ENCODE measurements at places on chromosomes 1 and 21. TPM values are rescaled to one million over a fixed set of nuclear protein-coding genes. Genes with fewer than 3 reads are reported as not detected.
A peak's percentile ranks its signal among the peaks of the same experiment; 100 is the strongest.

FCGR3A gene
- 70.1 TPM for total RNA-seq

DNA sequence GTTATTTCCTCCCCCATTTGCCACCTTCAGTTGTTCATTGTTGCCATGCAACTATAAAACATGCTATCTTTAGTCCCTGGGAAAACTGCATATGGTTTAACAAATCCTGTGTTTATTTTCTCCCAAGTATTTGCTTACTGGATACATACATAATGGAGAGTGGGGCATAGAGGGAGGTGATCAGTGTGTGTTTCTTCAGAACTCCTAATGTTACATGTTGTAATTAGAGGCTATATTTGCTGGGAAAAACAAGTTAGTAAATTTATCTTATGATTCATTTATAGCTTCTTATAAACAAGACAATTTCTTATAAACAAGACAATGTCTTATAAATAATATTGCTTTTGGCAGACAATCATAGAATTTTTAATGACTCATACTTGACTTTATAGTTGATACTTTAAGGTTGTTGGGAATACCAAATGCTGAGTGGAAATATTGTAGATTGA, 7.3 kb upstream of the GIPC2 start:
- no peak for DNase-seq

CCDC24 gene
- total RNA-seq, result 4.2 TPM

GRCh38 chr1:205325334-205325884, 3.9 kb upstream of the NUAK2 start:
- peak; percentile 65 for DNase-seq

GRCh38 chr1:210866532-210866931, 267.4 kb downstream of the KCNH1 start:
- DNase-seq, result no peak

DNA sequence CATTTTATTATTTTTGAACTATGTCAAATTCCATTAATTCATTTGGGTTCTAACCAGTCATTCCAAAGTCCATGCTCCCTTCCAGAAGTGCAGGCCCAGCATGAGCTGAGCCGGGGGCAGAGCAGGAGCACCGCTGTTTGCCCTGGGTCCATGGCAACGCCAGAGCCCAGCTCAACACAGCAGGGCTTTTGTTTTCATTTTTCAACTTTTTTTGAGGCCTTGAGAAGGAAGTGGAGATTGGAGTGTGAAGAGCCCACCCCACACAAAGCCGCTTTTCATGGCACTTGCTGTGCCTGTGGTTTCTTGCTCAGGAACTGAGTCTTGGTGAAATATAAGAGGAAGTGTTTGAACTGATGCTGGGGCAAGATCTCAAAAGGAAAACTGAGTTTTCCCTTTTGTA, 13.2 kb upstream of the PRMT2 start:
- peak; percentile 36 for DNase-seq

EXO1 gene
- 0.25 TPM for total RNA-seq

DNA sequence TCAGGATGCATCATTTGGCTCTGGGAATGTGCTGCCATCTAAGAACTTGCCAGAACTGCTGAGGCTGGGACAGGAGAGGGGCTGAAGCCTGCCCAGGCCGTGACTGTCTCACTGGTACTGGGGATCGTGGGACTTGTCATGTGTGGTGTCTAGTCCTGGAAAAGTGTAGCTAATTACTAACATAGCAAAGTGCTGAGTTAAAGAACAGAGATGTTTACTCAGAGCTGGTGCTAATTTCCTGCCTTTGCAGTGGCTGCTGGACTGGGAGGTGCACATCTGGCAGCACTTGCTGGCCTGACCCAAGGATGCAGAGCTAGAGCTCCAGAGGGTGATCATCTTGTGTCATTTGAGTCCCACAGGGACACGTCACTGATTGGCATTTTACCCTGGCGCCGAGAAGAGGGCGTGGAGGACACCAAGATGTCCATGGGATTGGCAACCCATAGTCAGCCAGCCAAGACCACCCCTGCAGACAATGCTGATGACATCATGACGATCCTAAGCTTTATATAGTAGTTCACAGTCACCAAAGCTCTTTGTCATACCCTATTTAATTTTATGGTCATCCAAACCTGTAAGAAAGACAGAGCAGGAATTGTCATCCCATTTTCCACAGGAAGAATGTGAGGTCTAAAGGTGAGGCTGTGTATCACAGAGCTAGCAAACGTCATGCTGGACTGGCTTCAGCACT, 110.1 kb upstream of the SLC44A3 start:
- DNase-seq, result no peak

GPATCH4 gene
- total RNA-seq, result 18.7 TPM

DNA sequence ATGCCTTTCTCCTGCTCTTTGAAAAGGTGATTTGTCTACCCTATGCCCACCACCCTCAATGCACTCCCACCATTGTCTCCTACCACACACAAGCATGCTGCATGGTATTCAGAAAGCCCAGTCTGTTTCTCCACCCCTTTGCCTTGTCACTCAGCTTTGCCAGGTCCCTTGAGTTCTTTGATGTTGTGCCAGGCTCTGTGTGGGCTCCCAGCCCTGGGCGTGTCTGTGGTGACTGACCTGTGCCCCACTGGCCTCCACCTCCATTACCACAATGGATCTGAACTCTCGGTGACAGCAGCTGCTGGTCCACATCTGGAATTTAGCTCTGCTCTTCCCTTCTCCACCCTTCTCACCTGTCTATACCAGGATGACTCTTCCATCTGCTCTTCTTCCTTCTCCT, 34.9 kb downstream of the ATP2B4 start:
- DNase-seq, result no peak

ORC1 gene
- 0.33 TPM for total RNA-seq

DNA sequence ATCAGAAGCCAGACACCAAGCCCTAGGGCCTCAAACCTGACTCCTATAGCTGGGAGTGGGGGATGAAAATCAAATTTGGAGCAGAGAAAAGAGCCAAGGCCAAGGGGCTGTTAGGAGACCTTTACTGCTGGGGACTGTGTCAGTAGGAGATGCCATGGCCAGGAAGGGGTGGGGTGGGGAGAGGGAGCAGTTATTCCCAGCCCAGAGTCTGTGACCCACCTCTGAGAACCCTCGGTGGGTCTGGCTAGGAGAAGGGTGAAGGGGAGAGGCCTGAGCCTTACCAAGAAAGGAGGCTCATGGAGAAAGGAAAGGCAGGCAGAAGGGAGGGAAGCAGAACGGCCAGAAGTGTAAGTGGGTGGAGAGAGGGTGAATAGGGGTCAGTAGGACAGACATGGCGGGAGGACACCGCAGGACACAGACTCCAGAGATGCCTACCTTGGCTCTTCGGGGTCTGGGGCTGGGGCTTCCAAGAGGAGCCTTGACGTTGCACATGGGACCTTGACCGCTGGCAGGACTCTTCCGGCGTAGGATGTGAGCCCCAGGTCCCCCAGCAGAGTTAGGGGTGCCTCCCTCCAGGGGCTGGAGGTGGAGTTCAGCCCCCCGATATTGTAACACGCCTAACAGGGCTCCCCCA, 1.2 kb downstream of the ADAMTS4 start:
- DNase-seq, result no peak

TRNP1 gene
- total RNA-seq, result 1.3 TPM

KIF21B gene
- total RNA-seq, result 1.6 TPM

IGSF5 gene
- total RNA-seq, result 0.08 TPM

GRCh38 chr21:29238967-29239290, 59.8 kb upstream of the BACH1 start:
- no peak for DNase-seq

DNA sequence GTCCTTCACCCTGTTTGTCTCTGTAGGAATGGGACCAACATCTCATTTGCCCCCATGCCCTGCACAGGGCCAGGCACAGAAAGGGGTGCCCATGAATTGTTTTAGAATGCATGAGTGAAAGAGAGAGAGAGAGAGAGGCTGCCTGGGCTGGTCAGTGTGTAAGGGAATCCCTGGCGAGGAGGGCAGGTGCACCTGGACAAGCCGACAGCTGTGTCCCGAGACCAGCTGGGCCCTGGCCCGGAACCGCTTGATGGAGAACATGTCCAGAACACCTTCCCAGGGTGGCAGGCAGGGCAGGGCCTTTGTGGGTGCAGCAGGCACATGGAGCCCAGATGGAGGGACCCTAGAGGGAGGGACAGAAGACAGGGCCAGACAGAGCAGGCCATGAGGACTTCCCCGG, 22.7 kb downstream of the SPOCD1 start:
- DNase-seq, result no peak
